ENCODE measurements at places on chromosomes 2 and 18.
A peak's percentile ranks its signal among the peaks of the same experiment; 100 is the strongest.

DNA sequence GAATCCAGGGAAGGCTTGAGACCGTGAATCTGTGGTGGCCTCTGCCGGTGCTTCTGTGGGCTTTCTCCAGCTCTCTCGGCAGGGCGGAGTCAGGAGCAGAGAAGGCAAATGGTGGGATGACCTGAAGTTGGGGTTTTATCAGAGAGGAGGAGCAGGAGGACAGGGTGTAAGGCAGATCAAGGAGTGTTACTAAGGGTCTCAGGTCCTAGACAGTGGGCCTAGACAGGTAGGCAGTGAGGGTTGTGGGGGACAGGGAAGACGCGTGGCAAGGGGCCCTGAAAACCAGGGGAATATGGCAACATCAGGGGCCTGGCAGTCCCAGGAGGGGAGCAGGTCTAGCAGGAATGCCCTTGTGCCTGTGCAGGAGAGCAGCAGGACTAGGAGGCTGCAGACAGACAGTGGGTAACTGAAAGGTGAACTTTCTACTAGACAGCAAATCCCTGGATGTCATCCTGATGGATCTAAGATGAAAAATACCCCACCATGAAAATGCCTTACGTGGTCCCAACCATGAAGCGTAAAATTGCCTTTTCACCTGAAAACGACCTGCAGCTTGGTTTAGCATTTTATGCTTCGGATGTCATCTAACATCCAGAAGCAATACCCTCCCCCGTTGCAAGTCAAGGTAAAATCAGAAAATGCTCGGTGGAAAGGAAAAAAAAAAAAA is 42.1 kb downstream of the SRSF7 start:
- peak; percentile 29 for DNase-seq

GRCh38 chr2:219724628-219725027 is 97.2 kb downstream of the SLC4A3 start:
- DNase-seq: peak; percentile 66

GRCh38 chr2:402721-403120 is 114.8 kb upstream of the ALKAL2 start:
- DNase-seq: no peak

GRCh38 chr2:12990523-12990922 is 273.8 kb downstream of the TRIB2 start:
- DNase-seq: no peak

GRCh38 chr18:39825485-39826150 is 2129.4 kb upstream of the PIK3C3 start:
- no peak for DNase-seq

DNA sequence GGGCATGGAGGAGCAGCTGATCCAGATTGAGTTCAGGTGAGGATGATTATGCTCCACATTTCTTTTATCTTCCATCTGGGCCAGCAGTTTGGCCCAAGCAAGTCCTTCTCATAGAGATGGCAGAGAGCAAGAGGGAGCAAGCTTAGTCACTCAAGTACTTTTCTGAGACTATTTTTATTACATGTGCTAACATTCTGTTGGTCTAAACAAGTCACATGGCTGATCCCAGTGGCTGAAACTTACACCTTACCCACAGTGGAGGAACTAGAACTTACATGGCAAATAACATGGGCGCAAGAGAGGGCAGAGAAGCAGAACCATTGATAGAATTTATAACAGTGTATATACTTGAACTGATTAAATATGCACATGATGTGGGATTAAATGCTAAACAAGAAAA is 105.7 kb downstream of the KYNU start:
- DNase-seq: no peak

DNA sequence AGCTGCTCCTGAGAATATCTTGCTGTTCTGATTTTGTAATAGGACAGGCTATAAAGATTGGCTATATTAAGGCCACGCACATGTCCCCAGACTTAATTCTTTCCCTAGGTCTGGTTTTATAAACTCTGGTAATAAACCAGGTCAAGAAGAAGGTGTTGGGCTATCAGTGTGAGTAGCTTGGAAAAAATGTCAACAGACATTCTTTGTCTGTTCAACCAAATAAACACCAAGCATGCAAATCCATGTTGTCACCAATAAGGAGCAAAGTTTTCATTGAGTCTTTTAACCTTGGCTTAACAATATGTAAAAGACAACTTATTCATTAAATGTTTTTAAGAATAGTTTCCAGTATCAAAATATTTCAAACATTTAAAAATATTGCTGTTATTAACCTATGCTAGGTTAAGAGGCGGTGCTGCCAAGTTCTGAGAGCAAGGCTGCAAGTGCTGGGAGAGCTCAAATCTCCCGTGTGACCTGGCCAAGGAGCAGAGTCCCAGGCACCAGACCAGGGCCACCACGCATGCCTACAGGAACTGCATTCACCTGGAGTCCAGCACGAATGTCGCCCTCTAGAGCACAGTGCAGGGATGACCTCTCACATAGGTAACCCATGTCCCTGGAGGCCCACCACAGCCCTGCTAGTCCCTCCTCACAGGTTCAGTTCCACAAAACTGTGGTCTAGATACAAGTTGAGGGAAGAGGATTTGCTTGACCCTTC is 120.5 kb upstream of the POU3F3 start:
- peak; percentile 44 for DNase-seq

DNA sequence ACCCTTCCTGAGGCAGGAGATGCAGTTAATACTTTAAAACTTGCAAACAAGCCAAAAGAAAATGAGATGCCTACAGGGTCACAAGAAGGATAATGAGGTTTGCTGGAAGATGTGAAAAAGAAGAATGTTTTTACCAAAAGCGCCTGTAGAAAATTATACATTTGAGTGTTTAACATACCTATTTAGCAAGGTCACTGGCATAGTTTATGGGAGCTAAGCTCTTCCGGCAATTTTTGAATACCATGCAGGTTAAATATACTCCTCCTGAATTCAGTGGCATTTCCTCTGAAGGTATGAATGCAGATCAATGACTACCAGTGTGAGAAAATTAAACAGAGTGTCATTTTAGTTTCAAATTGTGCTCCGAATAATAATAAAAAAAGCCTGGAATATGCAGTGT is 21.2 kb upstream of the MAP3K20 start:
- DNase-seq: no peak

DNA sequence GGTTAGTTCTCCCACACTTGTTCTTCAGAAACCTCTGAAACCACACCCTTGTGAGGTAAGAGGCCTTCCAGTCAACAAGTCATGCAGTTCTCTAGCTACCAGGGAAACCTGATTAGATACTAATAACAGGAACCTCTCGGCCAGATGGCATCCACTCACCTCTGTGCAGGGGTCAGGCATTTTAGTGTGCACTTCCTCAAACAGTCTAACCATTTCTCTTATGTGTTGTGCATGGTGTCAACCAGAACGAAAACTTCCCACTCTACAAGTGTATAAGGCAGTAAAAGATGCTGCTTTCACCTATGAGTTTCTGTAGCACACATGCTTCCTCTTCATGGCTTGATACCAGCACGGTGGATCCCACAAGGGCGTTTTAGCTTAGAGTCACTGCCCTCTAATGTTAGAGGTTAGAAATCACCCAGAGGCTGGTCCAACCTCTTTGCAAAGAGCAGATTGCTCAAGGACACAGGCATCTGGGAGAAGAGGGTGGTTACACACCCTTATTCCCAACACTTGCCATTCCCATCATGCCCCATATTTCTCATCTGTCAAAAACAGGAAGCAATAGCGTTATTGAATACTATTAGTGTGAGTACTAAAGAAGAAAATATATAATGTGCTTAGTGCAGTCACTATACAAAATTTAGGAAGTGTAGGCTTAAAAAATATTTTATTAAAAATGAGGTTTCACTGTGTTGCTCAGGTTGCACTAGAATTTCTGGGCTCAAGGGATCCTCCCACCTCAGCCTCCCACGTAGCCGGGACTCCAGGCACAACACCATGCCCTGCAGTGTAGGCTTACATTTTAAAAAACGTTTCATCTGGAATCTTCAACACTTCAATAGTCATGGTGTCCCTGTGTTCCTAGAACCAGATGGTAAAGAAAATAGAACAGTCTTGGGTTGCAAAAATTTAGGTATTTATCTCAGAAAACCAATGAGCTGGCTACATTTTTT is 34.5 kb upstream of the RAB31 start:
- peak; percentile 73 for DNase-seq

DNA sequence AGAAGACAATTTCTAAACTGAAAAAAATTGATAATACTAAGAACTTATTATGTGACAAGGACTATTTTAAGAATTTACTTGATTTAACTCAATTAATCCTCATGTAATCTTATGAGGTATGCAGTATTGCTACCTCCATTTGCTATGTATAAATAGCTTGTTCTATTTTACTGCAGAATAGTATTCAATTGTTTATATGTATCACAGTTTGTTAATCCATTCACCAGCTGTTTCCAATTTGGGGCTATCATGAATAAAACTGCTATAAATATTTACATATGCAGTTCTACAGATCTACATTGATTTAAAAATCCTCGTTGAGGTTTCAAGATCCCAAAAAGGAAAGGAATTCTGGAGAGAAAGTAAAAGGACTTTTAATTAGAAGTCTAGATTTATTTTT is 54.8 kb upstream of the DOCK10 start:
- DNase-seq: no peak

- DNase-seq: no peak
Observed at GRCh38 chr18:10353791-10354190, 100.6 kb upstream of the APCDD1 start.

DNA sequence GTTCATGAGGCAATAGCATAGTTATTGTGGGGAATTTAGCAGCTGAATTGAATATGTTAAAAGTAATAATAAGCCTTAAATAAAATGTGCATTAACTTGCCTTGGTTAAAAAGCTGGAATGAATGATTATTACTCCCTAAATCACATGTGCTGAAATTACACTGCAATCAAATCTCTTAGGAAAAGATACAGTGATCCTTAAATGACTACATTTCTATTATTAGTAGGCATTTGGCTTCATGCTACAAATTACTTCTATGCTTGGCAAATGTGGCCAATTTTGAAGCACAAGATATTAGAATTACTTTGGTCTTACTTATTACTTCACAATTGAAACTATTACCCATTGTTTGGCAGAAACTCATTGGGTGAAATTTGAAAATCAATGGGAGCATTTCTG is 5.4 kb downstream of the RND3 start:
- no peak for DNase-seq

GRCh38 chr2:97845133-97845532 is 131.8 kb downstream of the ZAP70 start:
- no peak for DNase-seq

DNA sequence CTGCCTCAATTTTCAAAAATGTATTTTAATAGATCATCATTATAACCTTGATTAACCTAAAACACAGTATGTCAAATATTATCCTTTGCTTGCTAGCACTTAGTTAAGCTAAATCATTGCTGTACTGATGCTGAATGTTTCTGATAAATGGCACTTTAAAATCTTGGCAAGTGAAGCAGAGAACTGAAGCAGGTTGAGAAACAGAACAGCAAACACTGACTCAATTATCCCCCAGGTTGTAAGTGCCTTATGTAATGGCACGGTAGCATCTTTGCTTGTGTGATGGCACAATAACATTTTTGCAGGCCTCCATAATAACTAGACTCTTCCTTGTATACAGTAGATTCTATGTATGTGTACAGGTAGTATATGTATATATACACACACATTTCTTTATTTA is 33.8 kb downstream of the ARHGAP15 start:
- no peak for DNase-seq

GRCh38 chr18:9348766-9349165 is 14.2 kb downstream of the TWSG1 start:
- no peak for DNase-seq

- no peak for DNase-seq
Observed at GRCh38 chr2:128558441-128558840, 239.8 kb upstream of the HS6ST1 start.

DNA sequence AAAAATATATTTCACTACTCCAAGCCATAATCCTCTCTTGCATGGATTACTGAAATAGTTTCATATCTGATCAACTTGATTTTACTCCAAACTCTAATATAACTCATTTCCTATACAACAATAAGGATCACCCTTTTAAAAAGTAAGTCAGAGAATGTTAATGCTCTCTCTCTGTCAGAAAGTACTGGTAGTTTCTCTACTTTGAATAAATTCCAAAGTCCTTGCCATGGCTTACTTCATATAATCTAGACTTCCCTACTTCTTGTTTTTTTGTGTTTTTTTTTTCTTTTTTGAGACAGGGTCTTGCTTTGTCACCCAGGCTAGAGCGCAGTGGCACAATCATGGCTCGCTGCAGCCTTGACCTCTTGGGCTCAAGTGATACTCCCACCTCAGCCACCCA is 36.2 kb downstream of the MAP3K2 start:
- no peak for DNase-seq

- DNase-seq: no peak
Observed at GRCh38 chr2:216713691-216714336, 18.5 kb upstream of the IGFBP5 start.

DNA sequence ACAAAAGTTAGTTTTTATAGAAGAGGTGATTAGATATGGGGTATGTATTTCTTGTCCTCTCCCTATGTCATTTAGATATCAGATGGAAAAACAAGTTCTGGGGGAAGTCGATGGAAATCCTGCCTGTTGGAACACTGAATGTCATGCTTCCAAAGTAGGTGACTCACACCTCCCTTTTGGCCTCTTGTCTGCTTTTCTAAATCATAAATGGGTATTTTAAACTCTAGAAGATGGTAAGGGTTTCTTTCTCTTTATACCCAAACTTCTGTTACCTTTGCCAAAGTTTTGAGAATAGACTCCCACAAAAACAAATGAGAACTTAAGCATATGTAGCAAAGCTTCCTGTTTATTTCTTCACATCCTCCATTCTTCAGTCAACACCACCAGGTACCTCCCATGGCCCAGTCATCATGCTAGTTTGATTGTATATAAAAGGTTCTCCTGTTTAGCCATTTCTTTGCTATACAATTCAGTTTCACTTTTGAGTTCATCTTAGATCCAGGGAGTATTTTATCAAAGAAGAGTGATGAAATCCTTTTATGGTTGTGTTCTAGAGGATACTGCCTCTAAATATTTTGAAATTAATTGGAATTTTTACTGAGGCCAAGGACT is 63.9 kb downstream of the PRKRA start:
- no peak for DNase-seq

DNA sequence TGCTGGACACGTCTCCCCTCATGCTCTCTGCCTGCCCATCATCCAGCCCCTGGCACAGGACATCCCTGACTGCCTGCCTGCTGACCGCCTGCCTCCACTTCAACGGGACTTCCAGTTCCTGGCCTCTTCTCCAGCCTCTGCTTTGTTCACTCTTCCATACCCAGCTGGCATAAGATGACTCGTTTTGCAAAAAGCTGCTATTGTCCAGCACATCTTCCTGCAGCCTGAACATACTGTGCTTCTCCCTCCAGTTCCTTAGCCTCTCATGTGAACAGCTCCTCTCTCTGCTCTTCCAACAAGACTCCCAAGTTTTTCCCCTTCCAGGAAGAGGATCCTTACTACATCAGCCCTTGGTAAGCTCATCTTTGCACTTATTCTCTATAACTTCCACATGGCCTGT is 62.4 kb upstream of the SKOR2 start:
- DNase-seq: no peak

DNA sequence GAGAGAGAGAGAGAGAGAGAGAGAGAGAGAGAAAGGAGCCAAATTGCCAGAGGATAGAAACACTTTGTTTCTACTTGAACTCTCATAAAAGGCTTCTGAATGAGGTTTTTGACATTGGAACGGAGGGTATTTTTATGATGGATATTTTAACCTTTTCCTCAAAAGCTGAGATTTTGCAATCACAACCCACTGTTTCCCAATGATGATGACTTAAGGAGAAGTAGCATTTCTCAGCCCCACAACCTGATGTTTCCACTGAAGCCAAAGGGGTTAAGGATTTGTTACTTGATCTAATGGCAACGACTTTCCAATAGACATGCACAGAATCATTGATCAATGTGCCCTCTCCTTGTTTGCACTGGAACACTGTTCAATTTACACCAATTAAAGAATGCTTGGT is 67.1 kb upstream of the POU3F3 start:
- no peak for DNase-seq

Data from K562 (cell line).